ENCODE measurements at places on chromosomes 5 and 9. TPM values are rescaled to one million over a fixed set of nuclear protein-coding genes. Genes with fewer than 3 reads are reported as not detected.

The FOXI1 gene
- total RNA-seq: not detected

The HRH2 gene
- total RNA-seq: 34.3 TPM

The ABLIM3 gene
- total RNA-seq: not detected

The MGAT1 gene
- 122 TPM for total RNA-seq

The SHC3 gene
- not detected for total RNA-seq

The C9orf50 gene
- total RNA-seq: not detected

The PCDHA3 gene
- not detected for total RNA-seq

DNA sequence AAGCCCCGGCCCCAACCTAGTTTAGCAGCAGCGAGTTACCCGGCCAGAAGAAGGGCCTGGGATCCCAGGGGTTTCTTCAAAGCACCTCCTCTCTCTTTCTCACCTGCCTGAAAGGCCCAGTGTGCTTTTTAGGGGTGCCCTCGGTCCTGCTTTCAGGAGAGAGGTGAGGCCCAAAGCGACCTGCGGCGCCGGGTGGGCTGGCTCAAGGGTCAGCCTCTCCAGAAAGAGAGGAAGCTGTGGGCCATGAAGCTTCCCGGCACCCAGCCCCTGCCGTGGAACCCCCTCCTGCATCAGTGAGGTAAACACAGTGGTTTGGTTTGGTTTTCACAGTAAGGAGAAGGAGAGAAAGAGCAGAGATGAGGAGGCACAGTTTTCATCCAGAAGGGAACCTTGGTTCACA lies 4.3 kb downstream of the FOXB2 start:
- no peak for DNase-seq

DNA sequence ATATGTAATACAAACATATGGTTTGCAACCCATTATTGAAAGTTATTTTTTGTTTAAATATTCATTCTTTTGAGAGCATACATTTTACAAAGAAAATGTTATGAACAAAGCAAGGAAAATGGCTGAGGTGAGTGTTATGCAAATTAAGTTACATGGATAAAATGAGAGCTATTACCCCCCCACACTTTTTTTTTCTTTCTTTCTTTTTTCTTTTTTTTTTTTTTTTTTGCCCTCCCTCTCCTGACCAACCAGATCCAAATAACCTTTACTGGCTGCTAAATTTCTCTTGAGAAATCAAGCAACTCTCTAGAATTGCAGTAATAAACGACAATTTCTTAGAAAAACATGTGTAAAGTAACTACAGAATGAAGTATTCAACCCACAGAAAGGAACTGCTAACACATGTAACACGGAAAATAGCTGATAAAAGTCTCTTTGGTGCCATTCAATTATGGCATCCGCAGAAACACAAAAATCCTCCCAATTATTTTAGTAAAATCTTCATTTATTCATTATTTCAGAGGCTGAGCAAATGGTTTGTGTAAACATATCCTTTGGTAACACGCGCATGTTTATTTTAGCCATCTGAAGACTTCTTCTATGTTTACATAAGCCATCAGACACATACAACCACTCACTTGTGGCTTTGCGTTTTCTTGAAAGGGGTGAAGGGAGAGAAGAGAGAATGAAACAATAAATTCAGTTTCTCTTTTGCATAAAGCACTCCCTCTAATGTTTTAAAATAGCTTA lies 216.1 kb downstream of the NFIB start:
- DNase-seq: no peak

- no peak for DNase-seq
Measured at GRCh38 chr9:37025071-37025822, 8.8 kb downstream of the PAX5 start.

- DNase-seq: no peak
Measured at GRCh38 chr9:72165326-72165725, 16.1 kb downstream of the GDA start.

DNA sequence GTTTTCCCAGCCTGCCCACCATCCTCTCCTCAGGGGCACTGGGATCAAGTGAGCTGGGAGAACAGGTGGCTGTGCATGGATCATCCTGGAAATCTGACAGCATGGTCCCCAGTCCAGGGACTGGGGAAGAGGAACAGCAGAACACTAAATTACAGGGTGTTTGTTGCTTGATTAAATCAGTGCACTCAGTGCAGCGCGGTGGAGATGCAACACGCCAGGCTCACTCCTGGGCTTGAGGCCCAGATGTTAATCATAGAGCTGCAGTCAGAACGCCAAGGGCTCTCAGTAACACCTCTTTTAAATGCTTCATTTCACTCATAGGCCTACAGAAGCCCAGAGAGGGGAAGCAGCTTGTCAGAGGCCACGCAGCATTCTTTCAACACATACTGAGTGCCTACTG lies 14.2 kb upstream of the LARP1 start:
- DNase-seq: no peak

GRCh38 chr9:5628183-5628529 lies 751 bp upstream of the RIC1 start:
- DNase-seq: no peak

- DNase-seq: no peak
Measured at GRCh38 chr5:15441433-15442192, 58.4 kb upstream of the FBXL7 start.

DNA sequence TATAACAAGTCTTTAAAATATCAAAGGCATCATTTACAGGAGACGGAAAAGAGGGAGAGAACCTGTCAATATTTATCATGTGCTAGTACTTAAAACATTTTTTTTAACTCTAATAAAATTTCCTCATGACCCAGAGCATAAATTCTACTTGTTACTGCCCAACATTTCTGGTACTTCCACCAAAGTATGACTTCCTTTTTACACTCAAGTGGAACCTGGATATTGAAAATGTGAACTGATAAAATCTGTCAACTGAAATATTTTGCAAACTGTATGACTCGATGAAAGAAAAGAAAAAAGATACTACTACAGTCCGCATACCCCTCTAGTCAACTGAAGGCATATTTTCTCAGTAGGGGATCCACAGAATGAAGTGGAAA lies 37.1 kb downstream of the FAM13B start:
- no peak for DNase-seq

DNA sequence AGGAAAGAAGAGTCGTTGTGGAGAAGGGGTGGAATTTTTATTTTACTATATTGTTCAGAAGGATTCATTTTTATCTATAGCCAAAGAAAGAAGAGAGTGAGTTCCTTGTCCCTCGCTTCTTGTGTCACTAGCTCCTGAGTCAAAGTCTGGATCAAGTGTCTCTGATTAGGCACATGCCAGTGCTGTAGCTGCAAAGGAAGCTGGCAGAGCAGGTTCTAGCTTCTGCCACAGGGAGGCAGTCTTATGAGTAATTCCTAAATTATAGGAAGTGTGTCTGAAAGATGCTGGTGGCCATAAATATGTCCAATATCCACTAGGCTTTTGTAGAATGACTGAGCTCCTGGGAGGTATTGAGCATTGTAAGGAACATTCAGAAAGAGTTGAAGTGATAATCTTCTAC lies 84.7 kb downstream of the DOCK2 start:
- no peak for DNase-seq

DNA sequence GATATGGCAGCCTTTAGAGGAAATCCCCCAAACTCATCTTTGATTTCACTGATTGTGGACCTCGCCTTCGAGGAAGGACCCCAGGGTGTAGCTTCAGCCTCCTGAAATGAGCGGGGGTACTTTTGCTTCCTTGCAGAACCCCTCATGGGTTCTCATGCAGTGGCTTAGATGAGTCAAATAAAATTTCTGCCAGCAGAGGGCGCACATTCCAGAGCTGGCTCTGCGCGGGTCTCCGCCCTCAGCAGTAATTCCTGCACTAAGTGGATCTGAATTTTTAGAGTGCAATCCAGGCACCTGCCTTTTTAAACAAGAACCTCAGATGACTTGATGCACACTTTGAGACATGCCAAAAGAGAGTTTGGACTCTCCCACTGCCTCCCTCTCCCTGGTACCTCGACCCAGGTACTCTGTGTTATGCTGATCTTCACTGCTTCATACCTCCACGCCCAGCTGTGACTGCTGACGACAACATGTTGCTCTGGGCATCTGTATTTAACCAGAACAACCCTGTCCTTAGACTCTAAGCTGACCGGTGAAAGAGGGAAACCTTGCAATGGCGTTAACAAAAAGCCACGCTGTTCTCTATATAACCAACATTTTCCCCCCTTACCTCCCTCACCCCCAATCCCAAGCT lies 7.3 kb downstream of the EGFLAM start:
- peak; percentile 24 for DNase-seq

DNA sequence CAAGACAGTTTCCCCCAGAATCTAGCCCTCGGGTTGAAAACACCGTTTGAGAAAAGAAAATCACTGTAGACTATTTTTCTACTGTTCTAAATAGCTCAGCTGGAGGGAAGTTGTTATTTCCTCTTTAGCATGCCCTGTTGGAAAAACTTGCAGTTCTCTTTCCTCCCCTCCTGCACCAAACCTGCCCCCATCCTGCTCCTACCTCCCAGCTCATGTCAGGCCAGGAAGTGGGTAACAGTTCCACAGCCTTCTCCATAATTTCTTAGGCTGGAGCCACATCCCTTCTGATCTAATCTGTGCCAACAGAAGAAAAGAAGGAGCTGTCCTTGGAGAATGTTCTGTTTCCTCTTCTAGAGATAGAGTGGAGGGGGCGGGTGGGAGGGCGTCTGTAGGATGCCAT lies 437.7 kb downstream of the SPOCK1 start:
- no peak for DNase-seq

DNA sequence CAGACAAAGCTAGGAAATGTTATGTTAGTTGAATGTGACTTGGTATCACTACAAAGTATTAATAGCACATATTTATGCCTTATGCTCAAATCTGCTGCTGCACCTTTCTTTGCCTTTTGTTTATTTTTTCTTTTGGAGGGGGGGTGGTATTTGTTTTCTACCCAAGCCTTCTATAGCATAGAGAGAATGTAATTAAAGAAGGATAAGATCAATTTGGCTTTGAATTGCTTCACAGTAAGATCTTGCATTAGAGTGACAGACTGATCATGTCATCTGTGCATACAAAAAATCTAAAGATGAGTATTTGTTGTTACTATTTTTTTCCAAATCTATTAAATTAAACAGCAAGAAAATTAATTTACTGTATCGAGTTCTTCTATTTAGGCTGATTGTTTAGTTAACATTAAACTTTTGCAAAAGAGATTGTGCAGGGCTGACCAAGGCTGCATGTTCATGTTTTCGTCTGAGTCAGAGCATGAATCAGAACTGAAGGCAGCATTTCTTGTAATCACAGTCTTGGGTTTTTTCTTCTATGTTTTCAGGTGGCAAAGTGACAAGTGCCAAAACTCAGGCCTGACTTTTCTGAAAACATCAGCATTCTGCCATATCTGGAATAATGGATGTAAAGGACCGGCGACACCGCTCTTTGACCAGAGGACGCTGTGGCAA lies 1007.1 kb upstream of the WWC1 start:
- no peak for DNase-seq

GRCh38 chr5:153964880-153965645 lies 73.6 kb downstream of the FAM114A2 start:
- DNase-seq: no peak

GRCh38 chr5:114053372-114053771 lies 308.5 kb upstream of the KCNN2 start:
- no peak for DNase-seq

- no peak for DNase-seq
Measured at GRCh38 chr5:120320626-120321025, 143.5 kb upstream of the PRR16 start.

- DNase-seq: no peak
Measured at GRCh38 chr9:36780186-36780585, 207.5 kb downstream of the MELK start.

DNA sequence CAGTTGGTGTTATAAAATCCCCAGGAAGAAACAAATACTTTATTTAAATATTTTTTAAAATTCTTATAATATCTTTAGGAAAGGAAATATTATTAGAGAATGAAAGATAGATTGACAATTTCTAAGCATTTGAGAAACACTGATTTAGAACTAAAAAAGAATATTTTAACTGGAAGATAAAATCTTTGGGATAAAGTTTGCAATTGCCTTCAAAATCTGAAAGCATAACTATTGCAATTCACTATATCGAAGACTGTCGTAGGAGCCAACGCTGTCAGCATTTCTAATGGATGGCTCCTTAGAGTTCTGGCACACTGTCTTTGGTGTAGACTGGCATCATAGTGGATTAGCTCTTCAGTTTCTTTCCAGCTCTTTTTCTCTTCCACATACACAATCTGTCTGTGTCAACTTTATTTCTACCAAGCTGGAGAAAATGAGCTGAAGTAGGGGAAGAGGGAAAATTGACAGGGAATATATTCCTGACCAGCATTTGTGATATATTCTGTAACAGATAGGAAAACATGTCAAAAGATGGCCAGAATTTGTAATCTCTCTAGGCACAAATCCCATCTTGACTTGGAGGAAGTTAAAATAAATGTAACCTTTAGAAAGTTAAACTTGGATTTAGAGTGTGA lies 1561.4 kb downstream of the MAT2B start:
- no peak for DNase-seq

DNA sequence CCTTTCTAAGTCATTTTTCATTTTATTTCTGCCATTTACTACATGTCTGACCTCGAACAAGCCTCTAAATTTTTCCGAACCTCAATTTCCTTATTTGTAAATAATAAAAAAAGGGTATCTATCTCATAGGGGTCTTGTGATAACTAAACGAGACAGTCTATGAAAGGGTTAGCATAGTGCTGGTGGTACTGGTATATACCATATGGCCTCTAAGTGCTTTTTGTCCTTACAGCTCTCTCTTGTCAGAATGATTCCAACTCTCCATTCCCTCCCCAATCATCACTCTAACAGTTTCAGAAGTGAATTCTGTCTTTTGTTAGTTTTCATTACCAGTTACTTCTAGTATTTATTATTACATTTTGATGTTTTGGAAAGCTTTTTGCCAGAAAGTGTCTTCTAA lies 85.5 kb upstream of the ACTBL2 start:
- no peak for DNase-seq

DNA sequence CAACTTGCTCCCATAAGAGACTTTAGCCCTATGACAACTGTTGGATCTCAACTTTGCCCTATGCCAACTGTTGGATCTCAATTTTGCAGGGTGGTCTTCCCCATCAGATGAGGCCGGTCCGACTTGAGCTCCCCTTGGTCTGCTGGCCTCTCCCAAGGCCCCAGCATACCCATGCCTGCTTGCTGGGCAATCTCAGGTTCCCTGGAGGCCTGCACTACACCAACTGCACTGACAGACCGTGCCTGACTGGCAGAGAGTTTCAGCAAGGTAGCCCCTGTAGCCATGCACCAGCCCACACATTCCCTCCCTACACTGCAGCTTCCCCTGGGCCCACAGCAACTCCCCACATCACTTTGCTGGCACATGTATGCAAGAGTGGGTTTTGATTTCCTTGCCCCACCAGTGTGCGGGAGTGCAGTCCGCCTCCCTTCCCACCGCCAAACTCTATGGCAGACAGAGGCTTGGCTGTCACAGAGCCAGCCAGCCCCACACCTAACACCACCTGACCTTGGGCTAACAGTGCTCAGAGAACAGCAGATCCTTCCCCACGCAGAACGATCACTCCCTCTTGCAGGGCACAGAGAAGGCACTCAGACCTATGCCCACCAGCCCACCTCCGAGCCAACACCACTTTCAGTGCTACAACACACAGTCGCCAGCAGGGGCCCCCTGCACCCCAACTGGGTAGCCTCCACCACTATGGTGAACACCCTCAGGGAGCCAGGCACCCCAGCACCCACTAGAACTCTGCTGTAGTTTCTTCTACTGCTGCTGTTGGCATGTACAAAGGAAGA lies 279.9 kb upstream of the COX7C start:
- no peak for DNase-seq

All from activated T-helper 2 cell treated with anti-CD3 and anti-CD28 coated beads, Interferon-gamma antibody, Interleukin-2, Interleukin-4, amounts not matched to agents 10 μg/mL and 5 μg/mL and 100 μg/mL, durations not matched to agents 14 hours and 24 hours and 36 hours (primary cell).